Activated CD8-positive, alpha-beta T cell treated with anti-CD3 and anti-CD28 coated beads for 36 hours (primary cell): ENCODE measurements at places on chromosomes 2 and 18. TPM values are rescaled to one million over a fixed set of nuclear protein-coding genes. Genes with fewer than 3 reads are reported as not detected.

GRCh38 chr2:37143974-37144373 lies 12.8 kb downstream of the EIF2AK2 start:
- DNase-seq, result no peak

DNA sequence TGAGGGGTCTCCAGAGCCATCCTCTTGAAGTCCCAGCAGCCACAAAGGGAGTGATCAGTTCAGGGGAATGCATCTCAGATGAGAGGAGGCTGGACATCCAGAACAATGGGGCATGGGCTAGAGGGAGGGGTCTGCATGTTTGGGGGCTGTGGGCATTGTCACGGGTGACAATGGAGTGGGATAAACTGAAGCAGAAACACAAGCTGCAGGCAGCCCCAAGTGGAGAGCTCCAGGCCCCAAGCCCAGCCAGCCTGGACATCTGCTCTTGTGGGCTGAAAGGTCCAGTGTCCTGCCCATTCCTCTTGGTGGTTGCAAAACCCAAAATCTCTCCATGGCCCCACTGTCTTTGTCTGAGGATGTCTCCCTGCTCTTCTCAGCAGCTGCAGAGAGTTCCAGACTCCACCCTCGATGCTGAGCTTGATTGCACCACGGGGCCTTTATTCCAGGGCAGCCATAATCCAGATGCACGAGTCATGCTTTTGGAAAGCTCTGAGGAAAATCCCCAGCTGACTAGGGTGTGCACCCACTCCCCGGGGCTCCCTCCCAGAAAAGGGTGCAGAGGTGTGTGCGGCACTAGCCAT lies 149.4 kb downstream of the TNS1 start:
- no peak for DNase-seq

DNA sequence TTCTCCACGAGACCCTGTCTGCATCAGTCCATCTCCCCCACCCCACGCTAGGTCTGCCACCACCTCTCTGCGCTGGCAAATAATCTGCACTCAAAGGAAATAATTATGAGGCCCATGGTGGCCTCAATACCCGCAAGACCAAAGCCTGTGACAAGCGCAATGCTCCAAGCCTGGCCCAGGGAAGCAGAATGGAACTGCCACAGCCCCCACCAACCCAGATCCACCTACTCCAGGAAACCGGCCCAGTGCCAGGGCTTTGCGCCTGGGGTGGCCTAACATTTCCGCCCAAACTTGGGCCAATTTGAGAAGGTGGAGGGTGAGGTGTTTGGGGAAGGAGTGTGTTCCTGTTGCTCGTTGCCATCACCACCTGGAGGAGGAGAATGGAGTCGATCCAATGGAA lies 26.0 kb upstream of the ATOH8 start:
- no peak for DNase-seq

Gene SLC4A3
- total RNA-seq, result not detected

DNA sequence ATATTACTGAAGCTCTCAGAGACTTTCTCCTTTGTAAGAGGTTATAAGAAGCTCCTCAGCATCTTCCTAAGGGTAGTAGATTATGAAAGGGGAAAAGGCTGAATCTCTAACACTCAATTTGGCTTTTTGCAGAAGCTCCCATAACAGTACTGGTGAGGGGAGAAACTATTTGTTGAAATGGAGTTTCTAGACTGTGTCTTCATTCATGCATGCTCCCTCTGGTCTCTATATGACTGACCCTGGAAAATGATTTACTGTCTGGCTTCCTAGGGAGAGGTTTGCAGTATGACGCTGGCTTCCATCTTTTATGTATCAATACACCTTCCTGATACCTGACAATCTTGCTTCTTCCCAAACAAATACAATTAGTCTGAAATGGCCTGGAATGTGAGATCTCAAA lies 63.9 kb downstream of the LDAH start:
- DNase-seq, result no peak

DNA sequence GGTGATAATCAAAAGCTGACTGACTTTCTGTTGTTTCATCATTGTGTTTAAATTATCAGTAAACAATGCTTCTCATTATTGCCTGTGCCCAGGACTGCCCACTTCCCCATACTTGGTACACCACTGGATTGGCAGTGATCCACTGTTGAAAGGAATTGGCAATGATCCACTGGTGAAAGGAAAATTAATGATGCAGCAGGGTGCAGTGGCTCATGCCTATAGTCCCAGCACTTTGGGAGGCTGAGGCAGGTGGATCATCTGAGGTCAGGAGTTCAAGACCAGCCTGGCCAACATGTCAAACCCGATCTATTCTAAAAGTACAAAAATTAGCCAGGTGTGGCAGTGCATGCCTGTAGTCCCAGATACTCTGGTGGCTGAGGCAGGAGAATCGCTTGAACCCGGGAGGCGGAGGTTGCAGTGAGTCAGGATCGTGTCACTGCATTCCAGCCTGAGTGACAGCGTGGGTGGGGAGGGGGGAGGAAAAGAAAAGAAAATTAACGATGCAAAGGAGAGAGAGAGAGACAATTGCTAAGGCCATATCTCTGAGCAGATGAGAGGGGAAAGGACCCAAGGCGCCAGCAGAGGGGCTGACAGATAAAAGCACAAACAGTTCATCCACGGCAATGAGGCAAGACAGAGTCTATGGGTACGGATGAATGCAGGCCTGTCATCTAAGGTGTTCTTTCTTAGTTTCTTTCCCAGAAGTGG lies 10.2 kb upstream of the GTF2A1L start:
- no peak for DNase-seq

Gene SERPINB3
- total RNA-seq, result not detected

GRCh38 chr2:191831410-191831994 lies 15.4 kb downstream of the CAVIN2 start:
- no peak for DNase-seq
